ENCODE measurements at places on chromosomes 6 and 20.

GRCh38 chr20:17463711-17464110 lies 67.5 kb downstream of the BFSP1 start:
- DNase-seq: no peak

- DNase-seq: no peak
These were observed 43.5 kb downstream of the ZFAND3 start for GRCh38 chr6:37862992-37863391.

DNA sequence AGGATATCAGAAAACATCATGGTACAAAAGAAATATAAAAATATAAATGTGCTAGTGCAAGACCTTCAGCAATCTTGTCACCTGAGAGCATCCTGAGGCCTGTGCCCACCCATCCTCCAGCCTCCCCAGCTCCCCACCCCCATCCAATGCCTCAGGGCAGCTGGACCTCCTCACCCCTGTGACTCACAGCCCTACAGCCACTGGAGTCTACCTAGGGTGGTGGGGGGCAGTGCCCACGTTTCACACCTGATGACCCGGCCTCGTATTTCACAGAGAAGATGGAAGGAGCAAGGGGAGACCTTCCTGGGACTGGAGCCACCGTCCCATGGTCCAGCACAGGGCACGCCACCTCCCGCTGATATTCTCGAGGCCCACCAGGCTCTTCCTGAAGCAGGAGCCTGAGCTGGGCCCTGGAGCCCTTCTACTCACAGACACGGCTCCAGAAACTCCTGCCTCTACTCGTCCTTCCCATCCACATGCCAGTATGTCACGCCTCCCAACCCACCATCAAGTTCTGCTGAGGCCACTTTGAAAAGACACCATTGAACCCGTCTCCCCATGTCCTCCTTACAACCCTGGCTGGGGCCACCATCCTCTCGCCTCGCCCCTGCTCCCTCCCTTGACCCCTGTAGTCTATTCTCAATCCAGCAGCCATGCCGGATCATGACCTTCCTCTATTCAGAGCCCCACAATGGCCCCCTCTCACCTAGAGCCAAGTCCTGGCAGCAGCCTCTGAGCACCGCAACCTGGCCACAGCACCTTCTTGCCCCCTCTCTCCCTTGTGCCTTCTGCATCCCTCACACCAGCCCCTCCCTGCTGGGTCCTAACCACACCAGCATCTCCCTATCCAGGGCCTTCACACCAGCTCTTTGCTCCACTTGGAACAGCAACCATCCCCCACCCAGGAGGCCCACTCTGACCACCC lies 13.3 kb downstream of the APMAP start:
- no peak for DNase-seq

DNA sequence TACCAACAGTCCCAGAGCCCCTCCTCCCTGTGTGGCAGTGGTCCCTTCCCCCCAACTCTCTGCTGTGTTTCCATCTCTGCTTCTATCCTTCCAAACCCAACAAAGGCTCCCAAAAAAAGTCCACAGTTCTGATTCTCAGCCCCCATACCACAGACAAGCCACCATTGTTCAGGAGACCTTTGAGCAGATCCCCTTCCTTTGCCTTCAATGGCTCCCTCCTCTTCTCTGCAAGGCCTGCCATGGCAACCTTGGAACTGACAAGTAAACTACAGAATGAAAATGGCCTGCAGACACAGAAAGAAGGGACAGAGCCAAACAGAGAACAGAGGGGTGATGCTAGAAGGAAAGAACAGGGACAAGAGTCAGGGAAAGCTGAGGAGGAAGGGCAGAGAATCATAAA lies 23.2 kb downstream of the OR2H2 start:
- no peak for DNase-seq

GRCh38 chr6:69866351-69866769 lies at the start of gene COL19A1:
Gene COL19A1, plus strand, starts transcription at chr6:69866556. Its CDS starts 13,012 bp downstream, at chr6:69879568.
- no peak for DNase-seq

DNA sequence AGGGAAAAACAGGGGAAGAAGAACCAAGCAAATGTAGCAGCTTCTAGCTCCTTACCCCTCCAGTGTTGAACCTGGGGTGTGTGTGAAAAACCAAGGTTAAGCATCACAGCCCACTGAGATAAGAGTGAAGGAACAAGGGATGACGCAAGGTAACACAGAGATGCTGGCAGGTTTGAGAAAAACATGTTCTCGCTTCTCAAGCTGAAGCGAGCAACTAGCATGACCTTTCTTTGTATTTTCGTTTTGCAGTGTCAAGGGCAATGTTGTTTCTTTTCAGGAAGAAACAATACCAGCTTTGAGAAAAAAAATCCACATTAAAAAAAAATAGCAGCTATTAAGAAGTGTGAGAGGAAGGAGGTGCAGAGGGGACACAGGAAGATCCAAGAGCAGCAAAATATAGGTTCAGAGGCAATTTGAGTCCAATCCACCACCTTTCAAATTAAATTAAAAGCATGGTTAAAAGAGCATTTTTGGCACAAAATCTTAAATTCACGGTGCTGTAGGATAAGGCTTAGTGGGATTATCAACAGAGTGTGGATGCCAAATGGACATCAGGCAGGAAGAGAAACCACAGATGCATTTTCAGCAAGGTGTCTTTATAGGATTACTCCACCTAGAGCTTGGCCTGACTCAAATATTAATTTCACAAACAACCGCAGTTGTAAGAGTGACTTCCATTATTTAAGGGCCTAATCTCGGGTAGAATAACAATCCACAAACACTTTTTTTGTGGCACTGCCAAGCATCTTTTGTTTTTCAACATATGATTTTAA lies 70.9 kb downstream of the SYNE1 start:
- no peak for DNase-seq

DNA sequence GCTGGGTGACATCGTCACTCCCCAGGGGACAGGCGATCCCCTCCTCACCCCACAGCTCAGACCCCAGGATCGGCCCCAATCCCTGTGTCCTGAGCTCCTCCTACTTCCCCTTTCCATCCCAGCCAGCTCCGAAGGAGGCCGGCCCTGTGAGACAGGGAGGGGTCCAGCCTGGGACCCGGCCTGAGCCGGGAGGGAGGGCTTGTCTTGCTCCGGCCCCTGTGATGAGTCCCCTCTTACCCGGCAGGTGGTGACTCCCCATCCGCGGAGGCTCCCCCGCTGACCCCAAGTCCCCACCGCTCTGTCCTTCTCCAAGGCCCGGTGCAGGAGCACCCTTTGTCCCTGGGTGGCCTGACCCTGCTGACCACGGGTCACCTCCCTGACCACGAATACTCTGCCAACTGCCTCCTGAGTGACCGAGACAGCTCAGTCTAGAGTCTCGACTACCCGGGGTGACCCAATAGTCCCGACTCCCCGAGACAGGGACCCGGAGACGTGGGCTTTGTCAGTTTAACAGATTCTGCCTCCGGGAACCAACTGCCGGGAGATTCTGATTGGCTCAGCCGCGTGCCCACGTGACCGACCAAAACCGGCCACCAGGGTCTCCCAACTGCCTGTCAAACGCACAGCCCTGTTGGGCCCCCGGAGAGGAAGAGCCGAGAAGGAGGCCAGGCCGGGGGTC lies 187.4 kb upstream of the PROKR2 start:
- peak; percentile 57 for DNase-seq

DNA sequence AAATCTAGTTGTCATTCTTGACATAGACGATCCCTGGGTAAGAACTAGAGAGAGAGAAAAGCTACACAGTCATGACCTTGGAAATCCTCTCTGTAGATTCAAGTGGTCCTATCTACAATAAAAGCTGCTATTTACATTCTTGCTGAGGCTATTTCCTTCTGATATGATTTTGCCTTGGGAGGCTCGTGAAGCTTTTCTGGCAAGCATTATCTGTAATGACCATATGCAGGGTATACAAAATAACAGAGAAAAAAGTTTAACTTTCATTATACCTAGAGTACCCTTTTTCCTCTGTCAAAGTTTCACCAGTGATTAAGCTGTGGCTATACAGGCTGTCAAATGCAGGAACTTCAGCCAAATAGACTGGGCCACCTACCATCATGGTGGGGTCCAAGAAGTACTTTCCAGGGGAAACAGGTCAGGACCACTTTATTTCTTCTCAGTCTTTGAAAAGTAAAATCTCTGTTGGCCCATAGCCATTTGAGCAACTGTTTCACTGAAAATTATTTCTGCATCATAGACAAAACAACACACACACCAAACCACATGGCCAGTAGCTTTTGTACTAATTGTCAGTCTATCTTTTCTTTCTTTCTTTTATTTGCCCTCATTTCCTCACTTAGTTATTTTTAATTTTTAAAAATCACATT lies 677.0 kb upstream of the ID4 start:
- DNase-seq: no peak

GRCh38 chr20:62062661-62063314 lies 2.9 kb downstream of the TAF4 start:
- DNase-seq: no peak

DNA sequence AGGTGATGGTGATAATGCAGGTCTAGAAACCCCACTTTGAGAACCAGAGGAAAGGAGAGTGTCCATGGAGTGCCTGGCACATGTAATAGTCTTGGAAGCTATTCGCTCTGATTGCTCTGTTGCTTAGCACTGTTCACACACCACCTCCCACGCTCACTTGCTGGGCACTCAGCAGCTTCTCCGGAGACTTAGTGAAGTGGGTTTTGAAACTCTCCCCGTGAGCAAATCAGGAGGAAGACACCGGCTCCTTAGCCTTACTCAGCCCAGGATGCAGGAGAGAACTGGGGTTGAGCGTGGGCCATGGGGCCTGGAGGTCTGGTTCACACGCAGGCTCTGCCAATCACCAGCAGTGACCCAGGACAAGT lies 22.2 kb downstream of the BMP7 start:
- DNase-seq: no peak

GRCh38 chr6:28081486-28081751 lies 1.1 kb downstream of the ZNF165 start:
- DNase-seq: no peak

GRCh38 chr20:49979030-49979832 lies 3.5 kb upstream of the SNAI1 start:
- DNase-seq: peak; percentile 68

- DNase-seq: no peak
These were observed 86.5 kb downstream of the ASXL1 start for GRCh38 chr20:32444474-32445220.

GRCh38 chr6:119043265-119043664 lies 35.2 kb downstream of the FAM184A start:
- no peak for DNase-seq

- DNase-seq: no peak
These were observed 76.1 kb upstream of the SLC4A11 start for GRCh38 chr20:3315136-3315535.

DNA sequence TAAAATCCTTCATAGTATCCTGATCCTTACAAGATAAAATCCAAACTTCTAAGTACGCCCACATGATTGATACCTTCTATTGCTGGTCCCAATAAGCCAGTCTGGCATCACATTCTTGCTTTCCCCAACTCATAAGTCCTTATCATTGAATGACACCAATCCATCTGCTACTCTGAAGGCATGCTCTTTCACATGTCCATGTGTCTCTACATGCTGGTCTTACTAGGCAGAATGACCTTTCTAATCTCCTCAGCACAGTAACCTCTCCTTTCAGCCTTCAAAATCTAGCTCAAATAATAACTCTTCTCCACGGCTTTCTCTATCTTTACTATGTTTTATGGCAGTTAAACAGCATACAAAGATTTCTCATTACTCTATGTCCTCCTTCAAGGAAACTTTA lies 71.1 kb downstream of the ASCC3 start:
- no peak for DNase-seq

DNA sequence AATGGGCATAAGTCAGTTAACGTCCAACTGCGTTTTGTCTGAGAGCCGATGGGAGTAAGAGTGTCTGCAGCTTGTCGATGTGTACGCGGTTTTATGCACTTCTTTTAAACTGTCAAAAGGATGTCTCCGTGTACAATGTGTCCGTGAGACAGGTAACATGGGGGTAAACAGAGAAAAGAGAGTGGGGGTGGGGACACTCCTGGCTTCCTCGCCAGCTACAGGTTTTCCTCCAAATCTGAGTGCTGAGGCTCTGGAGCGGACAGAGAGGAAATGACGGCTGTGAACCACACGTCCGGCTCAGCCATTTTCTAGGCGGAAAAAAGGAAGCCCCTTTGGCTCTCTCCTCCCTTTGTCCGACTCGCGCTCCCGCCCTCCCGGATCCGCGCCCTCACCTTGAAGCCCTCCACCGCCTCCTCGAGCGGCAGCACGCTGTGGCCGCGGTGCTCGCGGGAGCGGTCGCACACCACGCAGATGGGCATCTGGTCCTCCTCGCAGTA lies 916 bp downstream of the TRIM27 start:
- peak; percentile 41 for DNase-seq

- peak; percentile 17 for DNase-seq
These were observed 25.7 kb upstream of the SLC32A1 start for GRCh38 chr20:38698541-38698940.

- no peak for DNase-seq
These were observed 19.7 kb downstream of the PLCB4 start for GRCh38 chr20:9088556-9088955.

GRCh38 chr6:131065824-131066171 lies 2.8 kb upstream of the EPB41L2 start:
- DNase-seq: no peak

- DNase-seq: no peak
These were observed 390.9 kb downstream of the MMUT start for GRCh38 chr6:49072146-49072545.

DNA sequence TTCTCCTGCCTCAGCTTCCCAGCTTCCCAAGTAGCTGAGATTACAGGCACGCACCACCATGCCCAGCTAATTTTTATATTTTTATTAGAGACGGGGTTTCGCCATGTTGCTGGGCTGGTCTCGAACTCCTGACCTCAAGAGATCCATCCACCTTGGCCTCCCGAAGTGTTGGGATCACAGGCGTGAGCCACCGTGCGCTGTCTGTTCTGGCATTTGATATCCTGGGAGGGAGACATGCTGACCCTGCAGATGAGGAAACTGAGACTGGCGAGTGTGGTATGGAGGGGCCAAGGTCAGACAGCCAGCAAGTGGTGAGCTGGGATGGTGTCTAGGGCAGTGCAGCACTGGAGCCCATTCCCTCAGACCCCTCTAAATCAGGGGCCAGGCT lies 44.6 kb downstream of the SRC start:
- peak; percentile 44 for DNase-seq
